ENCODE measurements at places on chromosomes 1 and 21.

DNA sequence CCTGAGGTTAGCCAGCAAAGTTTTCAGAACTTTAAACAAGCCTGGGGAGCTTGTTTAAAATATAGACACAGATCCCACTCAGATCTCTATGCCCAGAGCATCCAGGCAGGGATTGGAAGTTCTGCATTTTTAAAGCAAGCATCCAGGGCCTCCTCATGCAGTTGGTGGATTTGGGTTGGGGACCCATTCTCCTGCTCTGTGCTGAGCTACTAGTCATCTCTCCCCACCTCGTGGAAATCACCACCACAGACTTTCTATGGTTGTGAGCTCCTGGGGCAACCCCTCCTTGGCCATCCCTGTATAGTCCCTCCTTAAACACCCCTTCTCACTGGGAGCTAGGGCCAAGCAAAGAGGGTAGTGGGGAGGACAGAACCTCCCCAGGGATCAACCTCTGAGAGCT, 73.5 kb upstream of the CASZ1 start:
- DNase-seq: no peak

DNA sequence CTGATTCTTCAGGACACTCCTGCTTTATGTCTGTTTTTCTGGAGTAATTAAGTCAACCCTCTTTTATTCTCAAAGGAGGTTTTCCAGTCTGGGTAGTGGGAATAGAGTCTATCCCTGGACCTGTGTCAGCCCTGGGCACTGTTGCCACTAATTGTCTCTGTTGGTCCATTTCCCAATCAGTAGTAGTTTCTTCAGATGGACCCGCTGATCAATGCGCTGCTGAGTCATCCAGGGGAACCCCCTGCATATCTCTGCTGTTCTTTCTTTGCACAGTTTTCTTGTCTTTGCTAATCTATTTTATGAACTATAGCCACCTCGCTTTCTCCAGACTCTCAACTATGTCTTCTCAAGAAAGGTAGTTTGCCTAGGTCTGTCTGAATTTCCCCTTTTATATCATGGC, 82.5 kb downstream of the TNNI3K start:
- no peak for DNase-seq

DNA sequence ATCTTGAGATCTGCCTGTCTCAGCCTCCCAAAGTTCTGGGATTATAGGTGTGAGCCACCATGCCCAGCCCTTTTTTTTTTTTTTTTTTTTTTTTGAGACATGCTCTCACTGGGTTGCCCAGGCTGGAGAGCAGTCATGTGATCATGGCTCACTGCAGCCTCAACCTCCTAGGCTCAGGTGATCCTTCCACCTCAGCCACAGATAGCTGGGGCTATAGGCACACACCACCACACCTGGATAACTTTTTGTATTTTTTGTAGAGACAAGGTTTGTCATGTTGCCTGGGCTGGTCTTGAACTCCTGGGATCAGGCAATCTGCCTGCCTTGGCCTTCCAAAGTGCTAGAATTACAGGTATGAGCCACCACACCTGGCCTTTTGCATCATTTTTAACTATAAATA, 17.7 kb upstream of the PRRC2C start:
- DNase-seq: no peak

- no peak for DNase-seq
Measured at GRCh38 chr21:36350282-36350910, 30.4 kb downstream of the MORC3 start.

- DNase-seq: no peak
Measured at GRCh38 chr1:218344814-218345672, at the start of gene TGFB2. TSS of gene TGFB2 (plus strand) at chr1:218345336. CDS start at chr1:218346702, 1,366 bp downstream.

GRCh38 chr1:58854576-58854975, 70.7 kb upstream of the JUN start:
- DNase-seq: no peak

DNA sequence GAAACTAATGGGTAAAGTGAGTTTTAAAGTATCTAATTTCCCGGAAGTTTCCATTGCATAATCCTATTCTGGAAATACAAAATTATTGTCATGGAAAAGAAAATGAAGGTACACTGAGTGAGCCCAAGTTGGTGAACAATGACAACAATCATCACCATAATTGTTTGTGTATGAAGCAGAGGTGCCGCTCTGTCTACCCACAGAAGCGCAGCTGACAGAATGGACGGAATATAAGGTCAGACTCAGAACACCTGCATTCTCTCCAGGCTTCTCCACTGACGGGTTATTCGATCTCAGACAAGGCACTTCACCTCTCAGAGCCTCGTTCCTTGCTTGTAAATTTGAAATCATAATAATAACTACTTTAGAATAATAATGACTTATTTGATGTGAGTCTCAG, 99.1 kb upstream of the NGF start:
- no peak for DNase-seq
